ENCODE measurements at places on chromosomes 5 and 9.

DNA sequence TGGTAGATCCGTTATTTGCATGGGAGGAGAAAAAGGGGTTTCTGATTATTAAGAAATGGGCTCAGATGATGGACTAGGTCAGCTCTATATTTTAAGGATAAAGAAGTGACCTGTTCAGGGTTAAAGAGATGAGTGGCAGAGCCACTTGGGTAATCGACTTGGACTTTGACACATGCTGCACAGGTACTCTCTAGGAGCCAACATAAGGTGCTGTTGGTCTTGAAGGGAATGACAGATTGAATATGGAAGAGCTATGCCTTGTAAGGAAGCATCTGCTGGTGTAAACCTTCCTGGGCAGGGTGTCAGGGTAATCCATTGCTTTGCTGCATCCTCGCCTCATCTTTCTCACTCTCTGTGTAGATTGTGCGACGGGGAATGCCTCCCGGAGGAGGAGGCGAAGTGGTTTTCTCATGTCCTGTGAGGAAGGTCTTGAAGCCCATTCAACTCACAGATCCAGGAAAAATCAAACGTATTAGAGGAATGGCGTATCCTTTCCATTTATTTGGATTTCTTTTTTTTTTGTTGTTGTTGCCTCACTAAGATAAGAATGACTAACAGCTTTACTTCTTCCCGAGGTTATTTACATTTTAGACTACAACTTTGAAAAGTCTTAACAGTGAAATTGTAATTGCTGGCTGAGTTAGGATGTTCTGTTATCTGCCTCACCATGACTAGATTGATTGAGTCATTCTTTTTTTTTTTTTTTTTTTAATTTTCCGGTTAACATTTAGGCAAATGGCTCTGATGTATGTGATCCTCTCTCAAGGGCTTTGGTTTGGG, 41.2 kb downstream of the RCL1 start:
- DNase-seq: no peak

DNA sequence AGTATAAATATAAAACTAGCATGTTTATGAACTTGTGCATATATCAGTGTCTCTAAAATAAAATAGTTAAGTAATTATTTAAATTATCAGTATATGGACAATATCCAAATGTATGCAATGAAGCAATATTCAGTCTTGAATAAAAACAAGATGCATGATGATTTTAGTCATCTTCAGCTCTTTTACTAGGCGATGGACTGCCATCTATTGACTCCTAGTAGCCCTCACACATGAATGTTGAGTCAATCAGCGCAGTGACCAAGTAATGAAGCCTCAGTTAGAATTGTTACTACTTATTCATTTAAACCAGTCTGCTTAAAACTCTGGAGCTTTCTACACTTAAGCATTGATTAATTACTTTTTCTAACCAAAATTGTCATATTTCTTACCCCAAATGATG, 92.9 kb upstream of the GRHPR start:
- no peak for DNase-seq

DNA sequence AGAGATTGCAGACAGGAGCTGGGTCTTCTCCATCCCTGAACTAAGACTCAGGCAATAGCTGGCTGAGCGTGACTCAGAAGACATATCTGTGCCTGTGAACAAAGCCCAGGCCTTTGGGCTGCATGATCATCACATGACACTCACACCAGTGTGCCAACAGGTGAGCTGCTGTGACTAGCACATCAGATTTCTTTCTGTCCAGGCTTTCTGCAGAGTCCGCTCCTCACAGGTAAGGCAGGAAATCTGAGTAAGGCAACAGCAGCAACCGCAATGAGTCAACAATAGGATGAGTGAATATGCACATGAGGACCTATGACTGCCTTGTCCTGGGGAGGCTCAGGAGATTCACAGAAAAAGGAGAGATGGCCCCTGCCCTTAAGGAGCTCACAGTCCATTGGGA, 293.6 kb downstream of the ACTL7B start:
- DNase-seq: no peak

DNA sequence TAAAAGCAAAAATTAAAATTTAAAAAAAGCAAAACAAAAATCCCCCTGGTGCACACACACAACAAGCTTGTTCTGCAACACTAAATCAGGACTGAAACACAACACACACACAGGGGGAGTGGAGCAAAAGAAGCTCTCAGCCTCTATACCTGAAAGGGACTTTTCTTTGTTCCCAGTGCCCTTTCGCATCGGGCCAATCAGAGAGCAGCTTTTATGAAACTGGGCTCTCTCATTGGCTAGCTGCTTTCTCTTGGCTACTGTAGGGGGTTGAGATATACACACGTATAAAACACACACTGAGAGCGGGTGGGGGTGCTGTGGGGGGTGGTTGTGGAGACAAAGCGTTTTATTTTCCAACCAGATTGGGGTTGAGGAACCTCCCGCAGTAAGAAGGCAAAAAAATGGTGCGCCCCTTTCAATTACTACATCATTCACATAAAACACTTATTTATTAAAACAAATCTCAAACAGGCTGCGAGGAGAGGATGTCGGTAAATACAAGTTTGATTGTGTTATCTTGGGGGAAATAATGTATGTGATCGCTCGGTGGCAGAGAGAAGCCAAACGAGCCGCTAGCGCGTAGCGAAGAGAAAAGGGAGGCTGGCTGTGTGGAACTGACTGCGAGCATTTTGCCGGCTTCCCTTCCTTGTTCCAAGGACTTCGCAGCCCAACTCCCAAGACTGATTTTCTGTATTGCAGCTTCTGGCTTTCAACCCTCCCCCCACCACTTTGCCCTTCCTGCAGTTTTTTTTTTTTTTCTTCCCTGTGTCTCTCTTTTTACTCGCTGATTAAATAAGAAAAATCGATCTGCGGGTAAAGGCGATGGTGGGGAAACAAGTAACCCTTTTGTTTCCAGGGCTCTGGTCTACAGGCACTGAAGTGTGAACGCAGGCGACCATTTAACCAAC, 2.5 kb upstream of the ZNF608 start:
- no peak for DNase-seq

DNA sequence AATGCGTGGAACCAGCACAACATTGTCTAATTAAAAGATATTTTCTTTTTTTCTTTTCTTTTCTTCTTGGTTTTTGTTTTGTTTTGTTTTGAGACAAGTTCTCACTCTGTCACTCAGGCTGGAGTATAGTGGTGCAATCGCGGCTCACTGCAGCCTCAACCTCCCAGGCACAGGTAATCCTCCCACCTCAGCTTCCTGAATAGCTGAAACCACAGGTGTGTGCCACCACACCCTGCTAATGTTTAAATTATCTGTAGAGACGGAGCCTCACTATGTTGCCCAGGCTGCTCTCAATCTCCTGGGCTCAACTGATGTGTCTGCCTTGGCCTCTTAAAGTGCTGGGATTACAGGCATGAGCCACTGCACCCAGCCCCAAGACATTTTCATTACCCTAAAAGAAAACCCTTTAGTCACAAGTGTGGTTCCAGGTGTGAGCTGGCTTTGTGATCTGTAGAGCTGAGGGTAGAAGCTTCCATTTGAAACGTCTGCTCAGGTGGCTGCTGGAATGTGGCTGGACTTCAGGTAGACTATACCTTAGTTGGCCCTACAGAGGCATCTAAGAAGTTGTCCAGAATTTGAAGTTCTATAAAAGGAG, 19.1 kb upstream of the NEK6 start:
- DNase-seq: no peak

DNA sequence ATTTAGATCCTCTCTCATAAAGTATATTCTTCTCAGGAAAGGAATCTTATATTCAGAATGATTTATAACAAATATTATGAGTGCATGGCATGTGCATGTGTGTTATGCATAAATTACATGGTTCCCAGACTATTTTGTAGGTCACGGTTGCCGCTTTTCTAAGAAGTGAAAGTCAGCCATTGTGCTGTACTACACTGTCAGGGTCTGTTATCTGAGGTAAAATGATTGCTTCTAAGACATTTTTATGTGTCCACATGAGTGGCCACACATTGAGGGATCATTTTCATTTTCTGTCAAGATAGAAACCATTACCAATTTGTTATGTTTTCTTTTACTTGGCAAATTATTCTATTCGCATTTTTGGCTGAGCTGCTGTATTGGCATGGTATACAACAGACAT, 210.8 kb downstream of the CWC27 start:
- DNase-seq: no peak

DNA sequence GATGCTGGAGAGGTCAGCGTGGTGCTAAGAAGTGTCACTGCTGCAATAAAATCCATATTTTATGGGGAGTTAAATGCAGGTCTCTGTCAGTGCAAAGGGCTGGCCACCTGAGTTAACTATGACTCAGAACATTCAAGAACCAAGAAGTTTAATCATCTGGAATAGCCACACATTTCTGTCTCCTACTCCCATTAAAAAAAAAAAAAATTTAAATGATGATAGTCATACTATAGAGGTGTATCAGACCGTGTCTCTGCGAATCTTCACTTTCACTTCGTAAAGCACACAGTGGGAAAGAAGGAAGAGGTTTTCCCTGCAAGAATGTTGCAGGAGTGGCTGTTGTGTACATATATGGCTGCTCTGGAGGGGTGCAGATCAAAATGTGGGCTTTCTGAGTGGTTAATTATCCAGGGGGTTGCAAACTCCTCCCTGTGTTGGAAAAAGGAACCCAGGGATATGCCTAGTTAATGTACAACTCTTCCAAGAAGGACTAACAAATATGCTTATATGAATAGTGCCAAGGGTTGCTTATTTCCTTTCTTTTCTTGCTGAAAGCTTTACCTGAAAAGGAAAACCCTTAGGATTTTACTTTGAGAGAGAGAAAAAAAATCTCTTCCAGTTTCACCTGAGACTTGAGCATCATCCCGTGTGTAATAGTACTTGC, 1.5 kb downstream of the CDH6 start:
- no peak for DNase-seq

GRCh38 chr5:78287833-78288232, 6.7 kb downstream of the AP3B1 start:
- no peak for DNase-seq

Data from cortex of kidney (tissue), 1 donor.